ENCODE measurements at places on chromosomes 13 and 19.

- DNase-seq, result no peak
Measured at GRCh38 chr13:70835371-70835770, 727.1 kb upstream of the KLHL1 start.

- no peak for DNase-seq
Measured at GRCh38 chr19:39449116-39449797, 3.9 kb downstream of the SUPT5H start.

DNA sequence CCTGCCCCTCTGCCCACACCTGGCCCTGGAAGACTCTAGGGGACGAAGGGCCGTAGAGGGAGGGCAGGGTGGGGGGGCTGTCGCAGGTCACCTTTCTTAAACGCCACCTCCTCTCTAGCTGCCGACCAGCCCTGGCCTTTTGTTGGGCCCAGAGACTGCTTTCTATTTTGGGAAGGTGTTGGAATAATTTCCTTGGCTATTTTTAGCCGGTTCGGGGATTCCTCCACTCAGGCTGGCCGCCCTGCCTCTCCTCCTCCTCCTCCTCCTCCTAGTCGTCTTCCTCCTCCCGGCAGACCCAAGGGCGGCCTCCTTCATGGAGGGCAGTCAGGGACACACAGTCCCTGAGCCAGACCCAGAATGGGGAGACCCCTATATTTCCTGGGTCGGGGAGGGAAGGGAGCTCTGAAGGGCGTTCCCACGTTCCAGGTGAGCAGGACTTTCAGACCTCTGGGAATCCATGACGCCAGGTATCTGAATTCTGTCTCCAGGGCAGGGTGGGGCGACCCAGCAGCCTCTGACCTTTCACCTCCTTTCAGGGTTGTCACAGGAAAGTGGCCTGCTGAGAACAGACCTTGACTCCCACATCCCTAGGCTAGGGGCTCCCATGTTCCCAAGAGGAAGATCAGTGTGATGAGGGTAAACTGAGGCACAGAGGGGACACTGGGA lies 19.9 kb downstream of the GADD45B start:
- no peak for DNase-seq

GRCh38 chr13:50732712-50733111 lies 110.8 kb downstream of the DLEU7 start:
- DNase-seq, result no peak

GRCh38 chr13:28318496-28318895 lies 176.4 kb downstream of the FLT1 start:
- DNase-seq, result no peak

DNA sequence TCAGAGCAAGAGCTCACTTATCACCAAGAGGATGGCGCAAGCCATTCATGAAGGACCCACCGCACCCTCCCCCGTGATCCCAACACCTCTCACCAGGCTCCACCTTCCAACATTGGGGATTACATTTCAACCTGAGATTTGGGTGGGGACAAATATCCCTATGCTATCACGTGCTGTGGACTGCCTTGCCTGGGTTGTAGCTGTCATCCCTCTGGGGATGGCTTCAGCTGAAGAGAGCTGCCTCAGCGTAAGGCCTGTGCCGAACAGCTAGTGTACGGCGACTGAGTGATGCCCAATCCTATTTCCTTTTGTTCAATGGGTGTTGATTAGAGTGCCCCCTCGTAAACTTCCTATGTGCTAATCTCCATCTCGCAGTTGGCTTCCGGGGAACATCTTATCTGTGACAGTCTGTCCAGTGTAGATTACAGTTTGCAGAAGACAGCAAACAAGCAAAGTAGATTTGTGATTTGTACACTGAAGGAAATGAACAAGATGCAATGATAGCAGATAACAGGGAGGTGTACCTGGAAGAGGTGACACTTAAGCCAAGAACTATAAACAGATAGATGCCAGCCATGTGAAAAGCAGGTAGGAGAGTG lies 11.8 kb upstream of the RCBTB1 start:
- no peak for DNase-seq

- no peak for DNase-seq
Measured at GRCh38 chr19:11168568-11168967, 13.0 kb upstream of the SPC24 start.

DNA sequence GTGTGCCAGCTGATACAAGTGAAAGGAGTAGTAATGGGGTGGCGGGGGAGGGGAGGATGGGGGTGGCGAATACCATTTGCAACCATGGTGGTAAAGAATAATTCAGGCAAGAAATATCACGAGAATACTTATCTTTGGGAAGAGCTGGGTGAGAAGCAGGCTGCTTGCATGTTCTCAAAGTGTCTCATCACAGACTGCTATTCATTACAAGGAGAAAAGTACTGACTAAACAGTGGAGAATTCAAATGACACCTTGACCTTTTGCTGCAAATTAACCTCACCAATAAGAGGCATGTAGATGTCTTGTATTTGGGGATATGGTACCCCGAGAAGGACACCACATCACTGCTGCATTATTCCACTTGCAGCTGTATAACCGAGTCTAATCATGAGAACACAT lies 585.7 kb upstream of the GPC6 start:
- no peak for DNase-seq

GRCh38 chr19:6663236-6664201 lies 6.4 kb downstream of the TNFSF14 start:
- no peak for DNase-seq

GRCh38 chr19:49896863-49897621 lies at the start of gene IL4I1:
IL4I1 (minus strand) TSS chr19:49896887; CDS start chr19:49896160, 727 bp downstream.
- peak; percentile 58 for DNase-seq

DNA sequence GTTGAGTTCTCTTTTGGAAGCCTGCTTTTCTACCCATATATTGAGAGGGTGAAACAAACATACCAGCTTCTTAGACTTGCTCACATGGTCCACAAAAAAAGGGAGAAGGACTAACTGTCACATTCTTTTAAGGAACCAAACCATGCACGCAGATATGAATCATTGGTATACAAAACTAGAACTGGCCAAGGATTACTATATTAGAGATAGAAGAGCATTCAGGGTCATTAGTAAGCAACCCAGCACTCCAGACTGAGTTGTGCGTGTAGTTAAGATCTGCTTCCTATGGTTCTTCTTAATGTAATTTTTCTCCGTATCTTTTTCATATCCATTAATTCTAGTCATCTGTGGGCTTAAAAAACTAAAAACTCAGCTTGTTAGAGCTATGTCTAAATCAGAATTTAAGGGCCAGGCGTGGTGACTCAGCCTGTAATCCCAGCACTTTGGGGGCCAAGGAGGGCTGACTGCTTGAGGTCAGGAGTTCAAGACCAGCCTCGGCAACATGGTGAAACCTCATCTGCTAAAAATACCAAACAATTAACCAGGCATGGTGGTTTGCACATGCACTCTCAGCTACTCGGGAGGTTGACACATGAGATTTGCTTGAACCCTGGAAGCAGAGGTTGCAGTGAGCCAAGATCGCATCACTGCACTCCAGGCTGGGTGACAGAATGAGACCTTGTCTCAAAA lies 19.6 kb downstream of the ALG5 start:
- DNase-seq, result no peak

- no peak for DNase-seq
Measured at GRCh38 chr13:24276861-24277260, 32.5 kb upstream of the C1QTNF9 start.

GRCh38 chr19:7515645-7516151 lies at the start of gene ZNF358:
ZNF358 (plus strand) TSS chr19:7516103; CDS start chr19:7519243, 3,140 bp downstream.
- DNase-seq, result peak; percentile 48

- DNase-seq, result no peak
Measured at GRCh38 chr19:18225355-18225701, 910 bp downstream of the PDE4C start.

GRCh38 chr13:95784161-95784899 lies 107.4 kb downstream of the DNAJC3 start:
- no peak for DNase-seq

DNA sequence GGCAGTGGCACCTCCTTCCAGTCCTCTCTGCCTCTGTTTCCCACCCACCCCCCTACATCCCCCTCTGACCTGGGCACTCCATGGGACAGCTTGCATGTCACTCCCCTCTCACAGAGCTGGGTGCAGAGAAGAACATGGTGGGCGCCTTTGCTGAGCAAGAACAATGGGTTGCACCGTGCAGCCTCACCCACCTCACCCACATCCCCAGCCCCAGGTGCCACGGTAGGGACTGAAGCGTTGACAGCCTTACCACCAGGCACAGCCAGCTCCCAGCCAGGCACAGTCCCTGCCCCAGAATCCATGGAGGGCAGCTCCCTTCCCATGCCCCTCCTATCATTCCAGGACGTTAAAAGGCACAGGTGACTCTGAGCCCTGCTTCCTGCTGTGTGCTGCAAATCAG lies 93.1 kb upstream of the VSTM2B start:
- DNase-seq, result no peak

- DNase-seq, result no peak
Measured at GRCh38 chr19:4083677-4084546, 17.2 kb upstream of the ZBTB7A start.

DNA sequence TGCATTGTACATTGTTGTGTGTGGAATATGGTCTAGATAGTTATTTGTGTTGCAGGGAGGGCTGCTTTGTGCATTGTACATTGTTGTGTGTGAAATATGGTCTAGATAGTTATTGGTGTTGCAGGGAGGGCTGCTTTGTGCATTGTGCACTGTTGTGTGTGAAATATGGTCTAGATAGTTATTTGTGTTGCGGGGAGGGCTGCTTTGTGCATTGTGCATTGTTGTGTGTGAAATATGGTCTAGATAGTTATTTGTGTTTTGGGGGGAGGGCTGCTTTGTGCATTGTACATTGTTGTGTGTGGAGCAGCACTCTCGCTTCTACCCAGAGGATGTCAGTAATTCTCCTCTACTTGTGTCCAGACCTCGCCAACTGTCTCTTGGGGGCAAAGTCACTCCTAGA lies 36.3 kb upstream of the ZNF835 start:
- no peak for DNase-seq

All from activated CD8-positive, alpha-beta memory T cell treated with anti-CD3 and anti-CD28 coated beads, Interleukin-2, amount 50 U/mL, for 4 hours (primary cell).